Activated naive CD8-positive, alpha-beta T cell treated with anti-CD3 and anti-CD28 coated beads, Interleukin-2, amount 50 U/mL, for 16 hours (primary cell): ENCODE measurements at places on chromosomes 3 and 15.

DNA sequence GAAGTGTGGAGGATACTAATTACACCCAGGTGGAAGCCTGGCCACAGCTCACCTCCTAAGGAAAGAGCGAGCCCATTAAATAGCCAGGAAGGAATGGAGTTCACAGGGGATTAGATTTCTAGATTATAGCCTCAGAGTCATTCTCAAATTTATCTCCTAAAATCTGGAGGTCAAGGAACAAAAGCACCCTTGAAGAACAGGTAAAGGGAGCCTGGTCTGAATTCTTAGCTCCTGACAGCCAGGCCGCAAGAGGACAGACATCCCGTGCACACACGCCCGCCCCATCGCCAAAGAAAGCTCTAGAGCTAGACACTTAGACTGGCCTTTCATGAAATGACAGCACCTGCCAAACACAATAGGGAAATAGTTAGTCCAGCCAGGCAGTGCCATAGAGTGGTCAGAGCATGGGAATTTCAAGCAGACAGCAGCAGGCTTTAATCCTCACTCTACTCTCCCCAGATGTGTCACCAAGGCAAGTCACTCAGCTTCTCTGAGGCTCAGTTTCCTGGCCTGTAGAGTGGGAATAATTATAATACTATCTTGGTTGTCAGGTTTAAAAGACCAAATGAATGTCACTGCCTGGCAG, 59.2 kb downstream of the LIPC start:
- DNase-seq: no peak

GRCh38 chr3:108953210-108953609, 469 bp downstream of the GUCA1C start:
- no peak for DNase-seq

DNA sequence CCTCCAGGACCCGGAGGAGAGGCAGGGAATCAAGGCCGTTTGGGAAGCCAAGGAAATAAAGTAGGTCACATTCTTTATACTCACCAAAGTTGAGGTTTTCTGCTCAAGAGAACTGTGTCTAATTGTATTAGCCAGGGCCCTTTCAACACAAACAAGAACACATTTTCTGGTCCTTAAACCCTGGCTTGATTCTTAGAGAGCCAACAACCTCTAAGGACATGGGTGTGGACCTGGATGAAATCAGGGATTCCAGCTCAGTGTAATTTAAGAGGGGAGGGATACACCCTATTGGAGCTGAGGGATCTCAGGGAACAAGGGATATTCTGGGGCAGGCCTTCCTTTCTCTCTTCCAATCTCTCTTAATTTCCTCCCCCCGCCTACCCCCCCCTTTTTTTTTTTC, 104.8 kb downstream of the COL6A6 start:
- DNase-seq: no peak

DNA sequence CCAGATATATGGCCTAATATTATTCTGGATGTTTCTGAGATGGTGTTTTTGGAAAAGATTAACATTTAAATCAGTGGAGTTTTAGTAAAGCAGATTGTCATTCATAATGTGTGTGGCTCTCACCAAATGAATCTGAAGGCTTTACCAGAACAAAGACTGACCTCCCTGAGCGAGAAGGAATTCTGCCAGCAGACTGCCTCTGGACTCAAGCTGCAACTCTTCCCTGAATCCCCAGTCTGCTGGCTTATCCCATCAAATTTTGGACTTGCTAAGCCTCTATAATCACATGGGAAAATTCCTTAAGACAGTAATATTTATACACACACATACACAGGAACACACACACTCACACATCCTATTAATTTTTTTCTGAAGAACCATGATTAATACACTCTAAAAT, 102.3 kb downstream of the FAM174B start:
- DNase-seq: no peak

DNA sequence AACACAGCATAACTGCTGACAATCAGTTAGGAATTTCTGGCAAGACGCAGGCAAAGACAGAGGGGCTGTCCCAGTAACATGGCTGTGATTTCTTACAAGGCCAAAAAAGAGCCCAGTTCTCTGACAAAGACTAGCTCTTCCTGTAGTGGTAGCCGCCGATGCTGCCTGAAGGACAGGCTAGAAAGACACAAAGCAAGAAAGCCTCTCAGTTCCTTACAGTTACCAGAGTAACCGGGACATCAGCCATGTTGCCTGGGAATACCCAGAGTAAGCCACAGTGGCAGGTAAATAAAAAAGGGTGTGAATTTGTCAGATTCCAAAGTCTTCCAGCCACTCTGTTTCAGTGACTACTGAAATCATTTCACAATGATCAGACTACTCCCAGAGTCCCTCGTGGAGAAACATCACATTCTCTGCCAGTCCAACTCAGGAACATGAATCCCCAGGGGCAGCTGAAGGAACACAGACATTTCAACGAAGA, 493.6 kb upstream of the ADAMTS9 start:
- DNase-seq: no peak

GRCh38 chr3:188664795-188665194, 507.0 kb upstream of the TPRG1 start:
- no peak for DNase-seq

- no peak for DNase-seq
These were observed 58.1 kb upstream of the TTC14 start for GRCh38 chr3:180543877-180544276.

- no peak for DNase-seq
These were observed 168.4 kb downstream of the STAC start for GRCh38 chr3:36548712-36549111.

GRCh38 chr15:39216816-39217215, 364.1 kb upstream of the THBS1 start:
- DNase-seq: no peak

- no peak for DNase-seq
These were observed 407.4 kb downstream of the RSL24D1 start for GRCh38 chr15:54789376-54789775.

- DNase-seq: no peak
These were observed 10.6 kb downstream of the TTC21A start for GRCh38 chr3:39118079-39118478.

GRCh38 chr3:184795522-184796190, 16.3 kb upstream of the VPS8 start:
- no peak for DNase-seq

- DNase-seq: no peak
These were observed 35.4 kb downstream of the BCL2L10 start for GRCh38 chr15:52076889-52077781.

GRCh38 chr3:37096975-37097374, 77.4 kb downstream of the LRRFIP2 start:
- DNase-seq: no peak

- DNase-seq: no peak
These were observed 427.3 kb downstream of the MFSD1 start for GRCh38 chr3:159229116-159229680.

GRCh38 chr15:49418811-49419210, 4.2 kb upstream of the FGF7 start:
- no peak for DNase-seq

GRCh38 chr15:82531496-82532382, 8.5 kb downstream of the RPS17 start:
- DNase-seq: no peak

DNA sequence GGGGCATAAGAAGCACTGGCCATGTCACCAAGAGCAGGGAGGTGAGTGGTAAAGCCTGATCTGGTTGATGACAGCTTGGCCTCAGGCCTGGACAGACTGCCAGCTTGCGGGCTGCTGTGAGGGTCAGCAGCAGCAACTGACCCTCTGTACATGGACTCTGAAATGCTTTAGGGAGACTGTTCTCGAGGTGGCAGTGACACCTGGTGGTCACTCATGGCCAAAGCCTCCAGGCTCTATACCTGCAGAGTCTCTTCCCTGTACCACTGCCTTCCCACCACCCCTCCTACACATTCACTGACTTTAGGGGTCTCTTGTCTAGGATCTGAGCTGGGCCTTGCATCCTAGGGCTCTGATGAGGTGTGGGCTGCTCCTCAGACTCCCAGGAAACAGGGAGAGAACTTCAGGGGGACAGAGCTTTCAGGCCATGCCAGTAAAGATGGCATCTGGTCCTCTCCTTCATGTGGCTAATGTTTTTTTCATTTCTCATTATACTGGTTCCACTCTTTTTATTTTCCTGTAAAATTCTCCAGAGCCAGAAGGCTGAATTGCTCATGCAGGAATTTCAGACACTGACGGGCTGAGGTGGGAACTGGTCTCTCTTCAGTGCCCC, 17.2 kb upstream of the TIMP4 start:
- DNase-seq: no peak

DNA sequence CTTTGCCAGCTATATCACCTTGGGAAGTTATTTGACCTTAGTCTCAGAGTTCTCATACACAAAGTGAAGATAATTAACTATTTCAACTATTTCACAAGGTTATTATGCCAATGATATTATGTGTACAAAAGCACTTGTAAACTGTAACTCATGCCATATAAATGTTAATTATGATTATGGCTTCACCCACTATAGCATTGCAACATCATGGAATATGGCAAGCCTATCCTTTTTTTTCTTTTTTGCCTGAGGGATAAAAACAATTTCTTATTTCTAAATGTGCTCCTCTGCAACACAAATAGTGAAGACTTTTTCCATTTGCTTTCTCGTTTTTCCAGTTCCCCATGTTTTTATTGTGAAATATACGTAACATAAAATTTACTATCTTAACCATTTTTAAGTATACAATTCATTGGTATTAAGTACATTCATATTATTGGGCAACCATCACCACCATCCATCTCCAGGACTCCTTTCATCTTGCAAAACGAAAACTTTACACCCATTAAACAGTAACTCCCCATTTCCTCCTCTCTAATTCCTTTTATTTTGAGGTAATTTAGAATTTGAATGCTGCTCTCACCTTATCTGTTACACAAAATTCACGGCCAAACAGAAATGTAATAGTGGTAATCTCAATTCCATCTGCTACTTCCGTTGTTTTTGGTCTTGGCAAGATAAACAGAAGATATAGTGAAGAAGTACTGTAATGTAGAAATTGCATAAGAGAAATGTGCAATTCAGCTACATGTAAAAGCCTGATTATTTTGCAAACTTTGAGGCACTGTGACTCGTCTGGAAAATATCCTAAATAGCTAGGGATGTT, 46.3 kb downstream of the NANOGP8 start:
- DNase-seq: no peak

- DNase-seq: no peak
These were observed 36.9 kb downstream of the SENP8 start for GRCh38 chr15:72155003-72155621.

- DNase-seq: no peak
These were observed 80.8 kb downstream of the ANXA2 start for GRCh38 chr15:60316961-60317360.

DNA sequence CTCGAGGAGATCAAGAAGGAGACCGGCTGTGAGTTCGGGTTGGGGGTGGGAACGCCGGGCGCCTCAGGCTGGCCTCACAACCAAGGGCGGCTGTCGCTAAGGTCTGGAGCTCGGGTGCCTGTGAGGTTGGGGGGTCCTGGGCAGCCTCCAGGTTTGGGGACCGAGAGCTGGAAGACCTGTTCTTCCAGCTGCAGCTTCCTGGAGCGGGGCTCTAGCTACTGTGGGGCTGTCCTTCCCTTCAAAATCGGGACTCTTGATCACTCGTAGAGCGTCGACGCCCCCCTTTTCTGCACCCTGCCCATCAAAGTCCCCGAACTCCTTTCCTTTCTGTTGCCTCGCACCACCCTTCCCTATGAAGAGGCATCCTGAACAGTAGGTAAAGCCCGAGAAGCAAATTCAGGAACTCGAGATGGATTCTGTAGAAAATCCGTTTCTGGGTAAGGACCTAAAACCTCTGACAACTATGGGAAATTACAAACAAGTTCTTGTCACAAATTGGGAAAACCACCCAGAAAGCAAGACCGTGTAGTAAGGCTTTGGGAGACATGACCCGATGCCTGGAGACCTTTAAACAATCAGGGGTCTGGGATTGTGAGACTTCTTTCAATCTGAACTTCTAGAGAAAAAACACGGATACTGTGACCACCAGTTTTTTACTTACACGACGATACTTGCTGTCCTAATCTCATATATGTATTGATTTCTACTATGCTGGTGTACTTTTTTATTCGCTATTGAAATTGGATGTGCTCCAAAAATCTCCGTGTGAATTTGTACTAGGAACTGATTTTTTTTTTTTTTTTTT, 556 bp downstream of the CHP1 start:
- DNase-seq: no peak

DNA sequence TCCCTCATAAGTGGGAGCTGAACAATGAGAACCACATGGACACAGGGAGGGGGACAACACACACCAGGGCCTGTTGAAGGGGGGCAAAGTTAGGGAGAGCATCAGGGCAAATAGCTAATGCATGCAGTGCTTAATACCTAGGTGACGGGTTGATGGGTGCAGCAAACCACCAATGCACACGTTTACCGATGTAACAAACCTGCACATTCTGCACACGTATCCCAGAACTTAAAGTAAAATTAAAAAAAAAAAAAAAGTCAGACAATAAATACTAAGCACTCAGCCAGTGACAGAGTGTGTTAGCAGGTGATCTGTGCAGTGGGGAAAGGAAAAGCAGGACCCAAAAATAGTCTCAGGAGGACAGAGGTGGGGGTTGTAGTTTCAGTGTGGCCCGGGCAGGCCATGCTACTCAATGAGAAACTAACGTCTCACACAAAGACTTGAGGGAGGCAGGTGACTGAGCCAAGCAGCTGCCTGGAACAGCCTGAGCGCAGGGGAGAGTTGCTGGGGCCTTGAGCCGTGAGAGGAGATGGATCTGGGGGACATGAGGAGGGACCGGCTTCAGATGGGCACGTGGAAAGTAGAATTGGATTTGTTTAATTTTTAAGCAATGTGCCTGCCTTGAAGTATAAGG, 18.4 kb downstream of the ANKDD1A start:
- DNase-seq: no peak

- DNase-seq: no peak
These were observed 18.6 kb downstream of the WHAMM start for GRCh38 chr15:82828075-82828474.

DNA sequence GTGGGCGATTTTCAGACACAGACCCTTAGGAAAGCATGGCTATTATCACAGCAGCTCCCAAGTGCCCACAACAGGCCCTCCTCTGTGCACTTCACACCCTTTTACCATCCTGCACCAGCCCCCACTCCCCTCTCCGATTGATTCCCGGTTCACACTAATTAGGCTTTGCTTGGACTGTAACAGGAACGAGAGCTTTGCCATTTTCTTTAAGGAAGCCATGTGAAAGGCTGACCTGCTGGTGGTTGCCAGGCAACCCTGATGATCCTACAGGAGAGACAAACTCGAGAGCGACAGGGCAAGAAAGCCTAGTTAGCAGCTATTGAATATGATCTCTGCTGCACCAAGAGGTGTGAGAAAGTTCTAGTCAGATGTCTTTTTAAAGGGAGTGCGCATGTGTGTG, 28.2 kb upstream of the DET1 start:
- DNase-seq: no peak
